ENCODE measurements at places on chromosomes 1 and 21.
A peak's percentile ranks its signal among the peaks of the same experiment; 100 is the strongest.

DNA sequence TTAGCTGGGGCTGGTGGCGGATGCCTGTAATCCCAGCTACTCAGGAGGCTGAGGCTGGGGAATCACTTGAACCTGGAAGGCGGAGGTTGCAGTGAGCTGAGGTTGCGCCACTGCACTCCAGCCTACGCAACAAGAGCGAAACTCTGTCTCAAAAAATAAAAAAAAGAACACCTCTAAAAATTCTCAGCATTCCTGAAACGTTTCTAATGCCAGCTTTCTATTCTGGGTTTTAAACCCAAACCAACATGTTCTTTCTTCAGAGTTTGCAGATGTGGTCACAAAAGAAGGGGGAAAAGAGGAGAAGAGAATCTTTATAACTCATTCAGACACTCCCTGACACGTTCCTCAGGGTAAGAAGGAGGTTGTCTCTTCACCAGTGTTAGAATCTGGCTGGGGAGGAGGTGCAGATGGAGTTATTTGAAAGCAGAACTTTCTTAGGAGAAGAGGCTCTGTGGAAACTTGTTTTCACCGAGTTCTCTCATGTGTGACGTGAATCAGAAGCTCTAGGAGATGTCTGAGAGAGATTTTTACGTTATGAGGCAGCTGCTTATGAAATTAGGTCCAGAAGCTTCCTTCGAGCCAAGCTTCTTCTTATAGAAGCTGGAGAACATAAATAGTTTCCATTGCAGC is 17.8 kb upstream of the CNR2 start:
- DNase-seq: no peak

GRCh38 chr1:178494569-178494971 is 2.2 kb downstream of the CLEC20A start:
- DNase-seq: no peak

- DNase-seq: no peak
These were observed 99.0 kb upstream of the LBR start for GRCh38 chr1:225526878-225527277.

DNA sequence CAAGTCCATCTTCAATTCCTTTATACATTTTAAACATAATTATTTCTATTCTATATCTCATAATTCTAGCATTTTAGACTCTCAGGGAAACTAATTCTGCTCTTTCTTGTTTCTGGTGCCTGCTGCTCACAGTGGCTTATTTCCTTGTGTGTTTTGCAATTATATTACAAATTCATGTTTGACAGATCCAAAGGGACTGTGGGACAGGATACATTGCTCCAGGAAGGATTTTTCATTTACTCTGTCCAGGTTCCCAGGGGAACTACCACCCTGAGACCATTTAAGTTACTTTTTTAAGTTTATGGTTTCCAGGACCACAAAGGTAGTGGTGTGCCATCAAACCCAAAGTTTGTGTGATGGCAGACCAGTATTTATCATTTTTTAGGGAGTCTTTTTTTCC is 6.6 kb downstream of the TTC39A start:
- DNase-seq: no peak

- DNase-seq: peak; percentile 41
These were observed 13.9 kb upstream of the ATF3 start for GRCh38 chr1:212594640-212595039.

DNA sequence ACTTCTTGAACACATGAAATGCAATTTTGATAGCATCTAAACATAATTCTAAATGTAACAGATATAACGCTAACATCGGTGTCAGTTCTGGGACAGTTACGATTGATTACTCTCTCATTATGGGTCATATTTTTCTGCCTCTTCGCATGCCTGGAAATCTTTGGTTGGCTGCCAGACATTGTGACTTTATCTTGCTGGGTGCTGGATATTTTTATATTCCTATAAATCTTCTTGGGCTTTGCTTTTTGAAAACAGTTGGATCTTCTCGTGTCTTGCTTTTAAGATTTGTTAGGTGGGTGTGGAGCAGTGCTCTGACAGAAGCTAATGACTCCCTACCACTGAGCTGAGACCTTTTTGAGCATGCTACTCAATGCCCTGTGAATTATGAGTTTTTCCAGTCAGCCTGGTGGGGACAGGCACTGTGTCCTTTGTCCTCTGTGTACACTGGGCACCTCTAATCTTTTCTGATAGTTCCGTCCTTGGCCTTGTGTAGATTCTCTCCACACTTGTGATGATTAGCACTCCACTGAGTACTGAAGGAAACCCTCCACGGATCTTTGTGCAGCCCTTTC is 28.0 kb upstream of the EDARADD start:
- no peak for DNase-seq

DNA sequence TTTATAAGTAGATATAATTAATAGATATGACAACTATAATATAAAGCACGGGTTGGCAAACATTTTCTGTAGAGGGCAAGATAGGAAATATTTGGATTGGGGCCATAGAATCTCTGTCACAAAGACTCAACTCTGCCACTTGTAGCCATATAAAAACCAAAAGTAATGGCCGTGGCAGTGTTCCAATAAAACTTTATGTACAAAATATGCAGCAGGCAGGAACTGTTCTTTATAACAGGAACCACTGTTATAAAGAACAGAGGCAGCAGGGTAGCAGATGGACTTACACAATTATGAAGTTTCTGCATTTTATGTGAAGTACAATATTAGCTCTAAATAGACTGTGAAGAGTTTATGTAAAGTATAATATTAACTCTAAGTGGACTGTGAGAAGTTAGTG is 16.9 kb upstream of the QSOX1 start:
- DNase-seq: no peak

DNA sequence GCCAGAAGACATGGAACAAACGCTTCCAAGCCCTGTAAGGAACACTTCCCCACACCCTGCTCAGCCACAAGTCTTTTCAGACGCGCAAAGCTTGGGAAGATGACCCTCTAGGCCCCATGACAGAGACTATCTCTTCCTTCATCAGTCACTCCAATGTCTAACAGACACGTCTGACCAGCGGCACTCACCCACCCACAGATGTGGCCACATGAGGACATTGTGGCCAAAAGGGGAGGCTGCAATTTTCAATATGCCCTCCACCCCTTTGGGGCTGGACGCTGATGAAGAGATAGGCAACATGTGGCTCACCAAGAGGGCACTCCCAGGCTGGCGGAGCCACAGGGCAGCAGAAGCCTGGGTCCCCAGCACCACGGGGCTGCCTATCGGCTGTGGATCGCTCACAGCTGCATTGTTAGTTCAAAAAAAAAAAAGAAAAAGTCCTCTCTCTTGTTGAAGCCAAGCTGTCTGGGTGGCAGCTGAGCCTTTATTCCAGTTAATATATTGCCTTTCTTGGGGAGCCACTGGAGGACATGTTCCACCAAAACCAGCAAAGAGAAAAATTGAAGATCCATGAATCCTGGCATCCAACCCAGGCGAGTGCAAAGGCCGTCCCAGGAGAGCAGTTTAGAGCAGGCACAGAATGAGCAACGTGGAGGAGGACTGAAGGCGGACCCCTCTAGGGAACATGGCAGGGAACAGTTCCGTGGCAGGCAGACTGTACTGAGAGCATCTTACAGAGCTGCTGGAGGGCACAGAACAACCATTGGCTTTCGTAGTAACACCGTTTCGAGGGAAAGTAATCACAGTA is 52.7 kb upstream of the GPR153 start:
- no peak for DNase-seq

GRCh38 chr1:22107126-22107525 is 35.8 kb downstream of the WNT4 start:
- DNase-seq: no peak

- peak; percentile 53 for DNase-seq
These were observed 20.7 kb downstream of the LGR6 start for GRCh38 chr1:202214089-202214843.

DNA sequence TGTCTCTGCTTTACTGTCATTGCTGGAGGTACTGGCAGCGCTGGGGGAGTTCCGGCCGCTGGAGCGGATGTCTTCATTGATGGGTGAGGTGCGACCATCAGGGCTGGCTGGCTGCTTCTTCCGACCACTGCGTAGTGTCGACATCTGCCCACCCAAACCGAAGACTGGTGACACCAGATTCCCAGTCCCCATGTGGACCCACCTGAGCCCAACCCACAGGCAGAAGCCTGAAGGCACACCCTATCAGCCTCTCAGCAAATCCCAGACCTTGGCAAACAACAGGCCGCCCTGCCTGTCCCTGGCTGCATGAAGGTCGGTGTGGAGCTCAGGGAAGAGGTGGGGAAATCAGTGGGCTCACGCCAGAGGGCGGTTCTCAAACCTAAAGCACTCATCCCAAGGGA is 44.8 kb downstream of the SLC45A1 start:
- DNase-seq: no peak

DNA sequence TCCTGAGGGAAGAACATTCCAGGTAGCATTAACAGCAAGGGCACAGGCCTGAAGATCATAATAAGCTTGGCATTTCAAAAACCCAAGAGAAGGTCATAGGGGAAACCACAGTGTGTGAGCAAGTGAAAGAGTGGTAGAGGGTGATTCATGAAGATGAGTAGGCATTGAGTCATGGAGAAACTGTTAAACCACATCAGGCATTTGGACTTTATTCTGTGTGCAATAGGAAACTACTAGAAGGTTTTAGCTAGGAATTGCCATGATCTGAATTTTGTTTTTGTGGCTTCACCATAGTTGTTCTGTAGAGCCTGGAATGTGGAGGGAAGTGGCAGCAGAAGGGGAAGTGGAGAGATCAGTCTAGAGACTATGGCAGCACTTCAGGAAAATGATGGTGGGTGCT is 359.0 kb upstream of the PTBP2 start:
- DNase-seq: no peak

GRCh38 chr1:39788426-39788757 is 273 bp downstream of the BMP8B start:
- DNase-seq: no peak

GRCh38 chr1:156162430-156163037 is 9.1 kb downstream of the SEMA4A start:
- DNase-seq: no peak

DNA sequence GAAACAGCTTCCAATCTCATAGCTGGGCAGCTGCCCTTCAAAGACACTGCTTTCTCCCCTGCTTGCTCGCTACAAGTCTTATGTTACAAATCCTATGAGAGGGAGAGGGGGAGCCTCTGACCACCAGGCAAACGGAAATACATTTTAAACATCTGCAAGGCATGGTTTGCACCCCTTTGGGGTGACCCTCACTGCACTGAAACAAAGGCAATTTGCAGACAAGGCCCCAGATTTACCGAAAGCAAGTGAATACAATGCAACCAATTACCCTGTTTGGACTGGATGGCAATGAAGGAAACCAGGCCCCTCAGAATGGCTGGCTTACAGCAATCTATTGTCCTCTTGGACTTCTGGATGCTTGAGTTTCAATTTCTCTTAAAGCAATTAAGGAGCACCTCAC is 11.8 kb upstream of the ATP13A2 start:
- no peak for DNase-seq

- peak; percentile 74 for DNase-seq
These were observed 11.0 kb upstream of the OLIG1 start for GRCh38 chr21:33058957-33059356.

DNA sequence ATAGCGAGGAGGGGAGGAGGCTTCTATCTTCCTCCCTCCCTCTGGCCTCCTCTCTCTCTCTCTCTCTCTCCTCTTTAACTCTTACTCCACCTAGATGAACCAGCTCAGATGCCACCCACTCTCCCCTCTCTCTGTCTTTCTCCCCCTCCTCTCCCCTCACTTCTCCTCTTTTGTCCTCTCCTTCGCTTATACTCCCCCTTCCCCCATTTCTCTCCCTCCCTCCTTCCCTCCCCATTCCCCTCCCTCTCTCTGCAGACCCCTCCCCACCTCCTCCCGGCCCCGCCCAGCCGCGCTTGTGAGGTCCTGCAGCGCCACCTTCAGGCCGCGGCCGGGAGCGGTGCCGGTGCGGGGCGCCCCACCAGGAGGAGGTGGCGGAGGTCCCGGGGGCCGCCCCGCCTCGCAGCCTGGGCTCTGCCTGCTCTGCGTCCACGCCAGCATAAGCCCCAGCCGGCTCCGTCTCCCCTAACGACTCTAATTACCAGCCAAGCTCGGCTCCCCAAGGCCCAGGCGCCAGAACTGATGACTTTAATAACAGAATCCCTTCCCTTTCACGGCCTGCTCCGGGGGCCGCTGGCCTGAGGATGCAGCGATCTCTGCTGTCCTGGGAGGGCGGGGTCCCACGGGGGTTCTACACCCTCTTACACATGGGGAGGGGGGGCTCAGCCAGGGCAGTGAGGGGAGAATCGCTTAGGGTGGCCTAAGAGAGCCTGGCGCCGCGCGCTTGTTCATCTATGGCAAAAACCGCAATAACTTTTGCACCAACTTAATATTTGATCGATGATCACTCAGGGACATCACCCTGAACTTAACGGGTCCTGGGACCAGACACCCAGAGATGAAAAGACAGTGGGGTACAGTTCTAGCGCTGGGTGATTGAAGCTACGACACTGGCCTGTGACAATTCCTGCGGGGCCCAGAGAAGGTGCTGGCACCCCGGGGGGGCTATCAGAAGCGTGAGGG is 637.3 kb downstream of the MATN1 start:
- DNase-seq: peak; percentile 78

- DNase-seq: no peak
These were observed 3.7 kb upstream of the PLOD1 start for GRCh38 chr1:11930571-11931445.

DNA sequence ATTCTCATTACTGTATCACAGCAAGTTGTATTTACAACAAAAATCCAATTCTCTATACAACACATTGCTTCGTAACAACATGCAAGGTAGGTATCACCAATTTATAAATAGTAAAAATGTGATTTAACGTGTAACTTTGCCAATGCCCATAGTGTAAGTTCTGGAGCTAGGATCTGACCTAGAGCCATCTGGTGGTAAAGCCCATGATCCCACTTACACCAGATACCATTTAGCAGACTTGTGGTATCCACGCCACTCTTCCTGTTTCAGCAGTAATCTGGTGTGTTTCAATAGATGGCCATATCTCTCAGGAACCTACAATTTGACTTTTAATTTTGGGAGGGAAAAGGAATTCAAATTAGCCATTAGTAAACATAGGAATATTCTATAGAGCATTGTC is 10.2 kb downstream of the SETSIP start:
- no peak for DNase-seq

Data from NCI-H1417 (cell line).